ENCODE measurements at places on chromosomes 16 and 17.

DNA sequence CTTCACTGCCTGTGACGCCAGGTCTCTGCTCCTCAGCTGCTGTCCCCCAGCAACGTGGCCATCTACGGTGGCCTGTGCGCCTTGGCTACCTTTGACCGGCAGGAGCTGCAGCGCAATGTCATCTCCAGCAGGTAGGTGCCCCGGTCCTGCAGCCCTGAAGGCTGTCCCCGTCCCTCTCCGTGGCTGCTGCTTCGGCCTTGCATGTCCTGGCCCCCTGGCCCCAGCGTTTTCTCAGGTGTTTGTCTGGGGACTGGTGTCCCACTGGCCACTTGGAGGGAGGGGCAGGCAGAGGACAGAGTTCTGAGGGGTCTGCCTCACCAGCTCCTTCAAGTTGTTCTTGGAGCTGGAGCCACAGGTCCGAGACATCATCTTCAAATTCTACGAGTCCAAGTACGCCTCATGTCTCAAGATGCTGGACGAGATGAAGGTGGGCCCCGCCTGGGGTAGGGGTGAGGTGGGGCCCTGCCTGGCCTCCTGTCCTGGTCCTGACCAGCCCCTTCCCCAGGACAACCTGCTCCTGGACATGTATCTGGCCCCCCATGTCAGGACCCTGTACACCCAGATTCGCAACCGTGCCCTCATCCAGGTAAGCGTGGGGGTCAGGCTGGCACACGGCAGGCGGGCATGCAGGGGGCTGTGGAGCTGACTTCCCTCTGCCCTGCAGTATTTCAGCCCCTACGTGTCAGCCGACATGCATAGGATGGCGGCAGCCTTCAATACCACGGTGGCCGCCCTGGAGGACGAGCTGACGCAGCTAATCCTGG lies 4.4 kb downstream of the GPS1 start:
- DNase-seq, result no peak

- peak; percentile 52 for DNase-seq
Observed at GRCh38 chr17:38333635-38334295, 10.0 kb downstream of the GPR179 start.

- no peak for DNase-seq
Observed at GRCh38 chr16:65884018-65884417, 482.5 kb upstream of the CDH5 start.

GRCh38 chr16:51405361-51405760 lies 254.3 kb upstream of the SALL1 start:
- no peak for DNase-seq

All from adipocyte (in vitro differentiated cells).